Fibroblast of mammary gland (primary cell): ENCODE measurements at places on chromosomes 13 and 19.

GRCh38 chr13:106786006-106786563, 218.1 kb upstream of the ARGLU1 start:
- DNase-seq, result no peak

DNA sequence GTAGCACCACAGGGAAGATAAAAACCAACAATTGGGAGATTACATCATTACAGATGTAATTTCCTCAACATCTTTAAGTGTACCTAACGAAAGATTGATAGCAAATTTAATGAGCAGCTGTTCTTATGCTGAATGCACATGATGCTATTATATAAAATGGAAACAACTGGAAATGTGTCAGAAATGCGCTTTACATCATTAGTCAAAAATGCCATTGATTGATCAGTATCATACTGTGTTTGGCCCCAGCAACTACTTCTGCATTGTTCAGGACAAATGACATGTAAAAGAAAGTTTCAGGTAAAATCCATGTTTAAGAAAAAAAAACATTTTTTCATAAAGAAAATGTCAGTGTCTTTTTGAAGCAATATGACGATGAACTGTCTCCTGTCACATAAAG, 625.5 kb upstream of the MIR17HG start:
- no peak for DNase-seq

DNA sequence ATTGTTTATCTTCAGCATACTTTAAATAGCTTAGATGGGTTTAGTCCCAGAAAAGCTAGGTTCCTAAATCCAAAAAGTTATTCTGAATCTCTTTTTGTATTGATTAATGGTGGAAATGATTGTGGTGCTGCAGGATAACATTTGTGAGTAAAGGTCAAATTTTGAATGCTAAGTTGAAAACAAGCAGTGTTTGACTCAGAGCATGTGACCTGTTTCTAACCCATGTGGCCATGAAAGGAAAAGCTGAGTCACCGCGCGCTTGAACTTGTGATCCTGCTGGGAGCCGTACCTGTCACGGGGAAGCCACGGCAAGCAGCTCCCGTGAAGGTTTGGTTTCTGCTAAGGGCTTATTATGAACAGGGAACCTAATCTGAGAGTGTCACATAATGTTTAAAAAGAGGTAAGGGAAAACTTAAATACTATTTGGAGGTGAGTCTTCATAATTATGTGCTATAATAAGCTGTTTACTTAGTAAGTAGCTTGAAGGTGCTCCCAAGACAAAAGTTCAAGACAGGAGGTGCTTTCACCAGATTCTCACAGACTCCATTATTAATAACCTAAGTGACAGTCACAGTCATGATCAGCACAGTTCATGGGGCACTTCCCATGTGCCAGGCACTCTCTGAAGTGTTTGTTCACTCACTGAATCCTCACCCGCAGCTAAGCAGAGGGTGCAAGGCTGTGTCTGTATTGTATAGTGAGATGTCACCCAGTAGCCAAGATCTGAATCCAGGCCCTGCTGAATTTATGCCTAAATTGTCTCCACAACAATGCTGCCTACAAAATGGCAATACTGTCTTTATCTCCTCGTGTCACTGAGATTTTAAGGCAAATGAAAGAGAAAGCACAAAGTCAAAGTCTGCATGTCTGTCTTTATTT, 286.5 kb downstream of the MYO16 start:
- peak; percentile 98 for DNase-seq

- no peak for DNase-seq
Measured at GRCh38 chr13:99378985-99379733, 72.0 kb upstream of the GPR183 start.

DNA sequence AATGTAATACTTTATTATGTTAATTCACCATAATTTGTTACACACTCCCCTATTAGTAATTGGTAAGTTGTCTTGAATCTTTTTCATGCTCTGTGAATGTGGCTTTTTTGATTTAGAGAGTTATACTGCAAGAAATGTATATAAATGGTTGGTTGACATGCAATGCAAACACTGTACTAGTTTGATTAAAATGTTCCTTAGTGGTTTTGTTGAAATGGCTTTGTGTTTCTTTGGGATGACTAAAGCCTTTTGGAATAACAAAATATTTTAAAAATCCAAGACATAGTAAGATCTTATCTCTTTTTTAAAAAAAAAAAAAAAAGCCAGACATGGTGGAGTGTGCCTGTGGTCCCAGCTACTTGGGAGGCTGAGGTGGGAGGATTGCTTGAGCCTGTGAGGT, 10.5 kb downstream of the LAMP1 start:
- DNase-seq, result no peak

- DNase-seq, result no peak
Measured at GRCh38 chr13:34897220-34897619, 44.9 kb upstream of the NBEA start.

DNA sequence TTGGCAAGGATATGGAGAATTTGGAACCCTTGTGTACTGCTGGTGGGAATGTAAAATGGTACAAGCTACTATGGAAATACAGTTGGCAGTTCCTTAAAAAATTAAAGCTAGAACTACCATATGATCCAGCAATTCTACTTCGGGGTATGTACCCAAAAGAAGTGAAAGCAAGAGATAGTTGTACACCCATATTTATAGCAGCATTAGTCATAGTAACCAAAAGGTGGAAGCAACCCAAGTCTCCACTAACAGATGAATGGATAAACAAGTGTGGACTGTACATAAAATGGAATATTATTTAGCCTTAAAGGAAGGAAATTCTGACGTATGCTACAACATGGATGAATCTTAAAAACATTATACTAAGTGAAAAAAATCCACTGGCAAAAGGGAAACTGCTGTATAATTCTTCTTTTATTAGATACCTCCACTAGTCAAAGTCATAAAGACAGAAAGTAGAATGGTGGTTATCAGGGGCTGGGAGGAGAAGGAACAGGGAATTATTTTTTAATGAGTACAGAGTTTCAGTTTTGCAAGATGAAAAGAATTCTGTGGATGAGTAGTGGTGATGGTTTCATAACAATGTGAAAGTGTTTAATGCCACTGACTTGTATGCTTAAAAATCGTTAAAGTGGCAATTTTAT, 141.6 kb downstream of the RXFP2 start:
- peak; percentile 55 for DNase-seq

GRCh38 chr13:81609335-81609734, 1268.4 kb upstream of the SPRY2 start:
- no peak for DNase-seq

GRCh38 chr13:72680353-72680752, 47.1 kb downstream of the MZT1 start:
- DNase-seq, result no peak

GRCh38 chr19:35731779-35732405, 10.4 kb downstream of the IGFLR1 start:
- no peak for DNase-seq

- DNase-seq, result no peak
Measured at GRCh38 chr19:50695251-50696093, 24.1 kb downstream of the SHANK1 start.

GRCh38 chr19:11046605-11047354, 42.5 kb upstream of the LDLR start:
- DNase-seq, result no peak

DNA sequence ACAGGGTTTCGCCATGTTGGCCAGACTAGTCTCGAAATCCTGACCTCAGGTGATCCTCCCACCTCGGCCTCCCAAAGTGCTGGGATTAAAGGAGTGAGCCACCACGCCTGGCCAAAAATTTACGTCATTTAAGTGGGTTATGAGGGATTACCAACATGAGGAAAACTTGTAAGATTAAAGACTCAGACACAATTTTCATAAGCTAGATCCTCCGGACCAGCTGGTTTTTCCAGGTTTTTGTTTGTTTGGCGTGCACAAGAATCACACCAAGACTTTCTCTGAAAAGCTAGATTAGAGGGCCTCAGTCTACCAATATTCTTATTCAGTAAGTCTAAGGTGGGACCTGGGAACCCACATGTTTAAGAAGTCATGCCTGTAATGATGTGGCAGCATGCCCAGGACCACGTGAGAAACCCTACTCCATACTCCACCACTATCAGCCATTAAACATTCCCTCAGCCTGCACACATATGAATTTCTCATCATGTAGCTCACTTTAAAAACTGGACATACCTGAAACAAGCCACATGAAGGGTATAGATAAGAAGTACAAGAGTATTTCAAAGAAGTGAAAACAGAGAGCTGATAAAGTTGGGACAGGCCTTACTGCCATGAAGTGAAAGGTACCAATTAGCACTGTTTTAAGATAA, 25.7 kb downstream of the DIAPH3 start:
- DNase-seq, result no peak

GRCh38 chr13:102286326-102286725, 115.5 kb downstream of the FGF14 start:
- peak; percentile 99 for DNase-seq

DNA sequence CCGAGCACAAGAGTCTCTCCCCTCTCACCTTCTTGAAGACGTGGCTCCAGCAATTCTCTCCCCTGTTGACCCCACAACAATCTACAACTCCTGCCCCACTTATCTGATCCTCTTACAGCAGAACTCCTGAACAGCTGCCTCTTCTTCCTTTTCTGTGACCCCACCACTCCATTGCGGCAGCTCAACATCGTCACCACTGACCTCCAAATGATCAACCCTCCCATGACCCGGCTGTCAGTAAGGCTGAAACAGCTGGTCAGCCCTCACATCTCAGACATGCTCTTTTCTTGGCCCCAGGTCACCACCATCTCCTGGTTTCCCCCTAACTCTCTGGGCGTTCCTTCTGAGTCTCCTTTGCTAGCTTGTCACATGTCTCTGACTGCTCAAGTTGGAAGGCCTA, 1.8 kb downstream of the EXOSC5 start:
- DNase-seq, result no peak

DNA sequence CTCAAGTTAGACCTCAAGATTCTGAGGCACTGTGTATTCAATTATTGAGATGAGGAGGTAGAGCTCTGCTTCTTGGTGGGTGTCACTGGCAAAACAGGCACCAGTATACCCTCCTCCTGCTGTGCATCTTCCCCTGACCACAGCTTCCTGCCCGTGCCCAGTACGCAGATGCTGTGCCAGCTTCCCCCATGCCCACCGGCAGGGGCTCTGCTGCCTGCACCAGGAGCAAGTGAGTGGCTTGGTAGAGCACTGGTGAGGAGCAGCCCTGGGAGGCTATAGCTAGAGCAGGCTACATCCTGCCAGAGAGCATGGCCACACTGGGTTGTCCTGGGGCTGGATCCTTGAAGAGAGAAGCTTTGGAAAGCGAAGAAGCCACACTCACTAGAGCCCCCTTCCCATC, 21.0 kb upstream of the RNF17 start:
- DNase-seq, result no peak

DNA sequence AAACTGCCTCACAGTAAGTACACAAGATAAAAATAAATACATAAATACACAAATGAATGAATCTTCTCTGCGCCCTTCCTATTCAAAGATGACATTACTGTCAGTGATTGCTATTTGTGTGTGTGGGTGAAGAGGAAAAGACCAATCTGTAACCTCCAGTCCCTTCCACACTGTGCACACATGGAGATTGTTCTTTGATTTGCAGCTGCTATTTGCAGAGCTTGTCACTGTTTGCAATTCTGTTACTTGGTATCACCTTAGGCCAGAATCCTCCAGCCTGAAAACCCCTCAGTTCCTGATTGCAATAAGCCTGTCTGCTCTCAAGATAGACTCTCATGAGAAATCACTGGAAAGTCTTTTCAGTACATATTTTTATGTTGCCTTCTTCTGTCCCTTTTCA, 1314.9 kb downstream of the PCDH9 start:
- DNase-seq, result no peak

GRCh38 chr19:54606891-54607784, 13.7 kb downstream of the LILRA1 start:
- no peak for DNase-seq

DNA sequence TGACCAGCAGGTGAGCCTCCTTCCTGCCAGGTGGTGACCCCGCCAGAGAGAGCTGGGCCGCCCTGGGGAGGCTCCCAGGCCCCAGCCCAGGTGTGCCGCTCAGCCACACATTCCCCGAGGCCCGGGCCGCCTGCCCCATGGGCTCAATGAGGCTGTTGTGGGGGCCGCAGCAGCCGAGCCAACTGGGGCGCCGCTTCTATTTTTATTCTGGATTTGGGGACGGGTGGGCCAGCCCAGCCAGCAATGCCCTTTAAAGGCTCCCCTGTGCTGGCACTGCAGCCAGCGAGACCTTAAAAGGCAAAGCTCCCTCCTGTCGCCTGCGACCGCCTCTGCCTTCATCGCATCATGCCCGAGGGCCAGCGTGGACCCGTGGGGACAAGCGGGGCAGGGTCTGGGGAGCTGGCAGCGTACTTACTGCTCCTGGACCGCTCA, 17.7 kb upstream of the CRTC1 start:
- no peak for DNase-seq

- DNase-seq, result peak; percentile 59
Measured at GRCh38 chr13:47005756-47006414, 109.0 kb upstream of the HTR2A start.
